ENCODE measurements at places on chromosomes 3 and 15. TPM values are rescaled to one million over a fixed set of nuclear protein-coding genes. Genes with fewer than 3 reads are reported as not detected.

Gene SERPINI2
- total RNA-seq: not detected

DNA sequence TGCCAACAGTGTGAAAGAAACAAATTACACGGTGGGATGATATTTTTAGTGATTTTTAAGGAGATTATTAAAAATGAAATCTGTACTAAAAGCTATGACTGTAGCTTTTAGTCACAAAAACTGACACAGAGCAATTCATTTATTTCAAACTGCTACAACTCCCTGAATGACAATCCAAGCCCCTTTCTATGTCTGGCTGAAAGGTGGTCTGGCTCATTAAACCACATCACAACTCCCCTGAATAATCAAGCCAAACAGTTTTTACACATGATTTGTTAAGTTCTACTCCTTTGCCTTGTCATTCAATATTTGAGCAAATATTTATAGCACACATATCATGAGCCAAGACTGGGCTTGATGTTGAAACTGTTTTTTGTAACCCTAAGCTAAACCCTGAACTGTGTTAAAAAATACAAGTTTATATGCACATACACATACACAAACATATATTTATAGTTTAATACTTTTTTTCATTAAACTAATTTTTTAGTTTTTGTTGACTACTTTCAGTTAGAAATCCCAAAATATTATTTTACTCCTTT lies 125.5 kb downstream of the RBMS3 start:
- H3K27ac ChIP-seq: no peak overlapping the region
- no peak for DNase-seq

- no peaks in the 10 kb centered on the region for H3K27me3 ChIP-seq
- DNase-seq: no peak
- H3K36me3 ChIP-seq: no peaks in the 10 kb centered on the region
- H3K27ac ChIP-seq: no peak overlapping the region
- H3K4me1 ChIP-seq: peaks cover 27% of the 10 kb centered on the region
- no peak overlapping the region for H3K4me3 ChIP-seq
Observed at GRCh38 chr3:108130701-108131474, 40.1 kb upstream of the CD47 start.

- H3K36me3 ChIP-seq: no peaks in the 10 kb centered on the region
- peaks cover 7% of the 10 kb centered on the region for H3K4me1 ChIP-seq
- H3K27me3 ChIP-seq: no peaks in the 10 kb centered on the region
- no peak overlapping the region for H3K27ac ChIP-seq
- no peak overlapping the region for H3K4me3 ChIP-seq
- peak; percentile 54 for DNase-seq
Observed at GRCh38 chr3:195356151-195357086, 85.5 kb upstream of the XXYLT1 start.

Gene CA12
- 21.9 TPM for total RNA-seq

Gene CDC25A
- 0.94 TPM for total RNA-seq

DNA sequence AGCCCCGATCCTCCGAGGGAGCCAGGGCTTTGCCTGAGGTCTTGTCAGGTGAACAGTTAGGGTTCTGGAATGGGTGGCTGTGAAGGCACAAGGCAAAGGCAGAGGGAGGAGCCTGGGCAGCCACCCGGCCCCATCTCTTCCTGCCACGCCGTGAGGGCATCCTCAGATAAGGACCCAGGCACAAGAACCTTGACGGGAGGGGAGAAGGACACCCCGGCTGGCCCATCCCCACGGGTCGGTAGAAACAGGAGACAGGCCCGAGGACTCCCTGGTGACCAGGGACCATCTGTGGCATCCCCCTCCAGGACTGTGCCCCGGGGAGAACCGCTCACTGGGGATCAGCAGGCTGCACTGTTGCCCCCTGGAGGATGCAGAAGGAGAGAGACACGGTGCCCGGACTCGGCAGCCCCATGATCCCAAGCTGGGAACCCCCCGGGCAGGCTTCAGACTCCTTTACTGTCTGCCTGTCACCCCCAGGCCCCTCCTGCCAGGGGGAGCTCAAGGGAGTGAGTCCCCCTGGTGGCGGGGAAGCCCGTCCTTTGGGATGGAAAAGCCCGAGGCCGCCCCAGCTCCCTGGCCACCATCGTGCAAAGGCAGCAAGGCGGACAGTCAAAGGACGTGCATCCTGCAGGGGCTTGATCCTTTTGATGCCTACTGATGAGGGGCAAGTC lies 12.3 kb upstream of the PCSK6 start:
- DNase-seq: no peak
- no peaks in the 10 kb centered on the region for H3K36me3 ChIP-seq
- H3K4me3 ChIP-seq: no peak overlapping the region

GRCh38 chr3:129526121-129526900 lies 2.1 kb upstream of the RHO start:
- no peaks in the 10 kb centered on the region for H3K27me3 ChIP-seq
- no peak overlapping the region for H3K27ac ChIP-seq
- H3K36me3 ChIP-seq: no peaks in the 10 kb centered on the region

Gene HACD3
- total RNA-seq: 172 TPM

Gene NLGN1
- total RNA-seq: 13.9 TPM

Gene PCOLCE2
- 6.6 TPM for total RNA-seq

GRCh38 chr15:73284090-73284716 lies 84.6 kb downstream of the HCN4 start:
- no peaks in the 10 kb centered on the region for H3K4me1 ChIP-seq
- DNase-seq: no peak
- no peak overlapping the region for H3K27ac ChIP-seq

- H3K4me3 ChIP-seq: no peak overlapping the region
- H3K27ac ChIP-seq: no peak overlapping the region
- DNase-seq: no peak
- H3K36me3 ChIP-seq: no peaks in the 10 kb centered on the region
Observed at GRCh38 chr3:45546126-45546620, 48.4 kb upstream of the LIMD1 start.

DNA sequence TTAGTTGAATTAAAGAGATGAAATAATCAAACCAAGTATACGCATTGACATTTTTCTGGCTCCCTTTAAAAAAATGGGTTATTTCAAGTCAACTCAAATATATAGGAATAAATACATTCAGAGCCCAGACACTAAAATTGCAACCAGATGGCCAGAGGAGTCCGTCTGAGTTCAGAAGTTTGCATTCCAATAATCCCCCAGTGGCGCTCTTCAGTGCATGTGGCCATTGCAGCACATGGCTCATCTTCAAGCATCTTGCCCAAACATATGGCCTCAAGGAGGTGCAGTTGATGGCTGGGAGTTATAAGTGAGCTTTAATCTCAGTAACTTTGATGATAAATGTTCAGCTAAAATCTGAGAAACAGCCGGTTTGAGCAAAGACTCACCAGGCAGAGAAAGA lies 295.8 kb upstream of the LRRN1 start:
- H3K27me3 ChIP-seq: no peaks in the 10 kb centered on the region
- H3K27ac ChIP-seq: no peak overlapping the region
- no peak overlapping the region for H3K4me3 ChIP-seq
- H3K4me1 ChIP-seq: no peaks in the 10 kb centered on the region
- no peak for DNase-seq

Gene SPINK8
- total RNA-seq: not detected

DNA sequence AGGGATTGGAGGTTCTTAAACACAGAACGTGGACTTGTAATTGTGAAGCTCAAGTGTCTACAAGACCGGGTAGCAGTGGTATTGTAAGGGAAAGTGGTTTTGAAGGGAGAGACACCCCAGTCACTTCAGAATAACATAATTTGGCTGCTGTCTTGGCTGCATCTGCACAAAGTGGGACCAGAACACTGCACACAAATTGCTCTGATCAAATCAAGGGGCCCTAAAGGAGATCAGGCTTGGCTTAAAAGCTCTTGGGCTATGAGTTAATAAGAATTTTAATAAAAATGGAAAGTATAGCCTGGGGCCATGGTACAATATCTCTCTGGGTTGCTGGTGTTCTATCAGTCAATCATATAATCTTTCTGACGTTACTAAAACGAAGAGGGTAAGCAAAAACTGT lies 356.1 kb upstream of the ICE2 start:
- H3K4me3 ChIP-seq: no peak overlapping the region
- H3K27me3 ChIP-seq: no peaks in the 10 kb centered on the region
- no peaks in the 10 kb centered on the region for H3K4me1 ChIP-seq
- H3K36me3 ChIP-seq: no peaks in the 10 kb centered on the region
- no peak overlapping the region for H3K27ac ChIP-seq

GRCh38 chr3:131914090-131914691 lies 120.6 kb downstream of the CPNE4 start:
- no peak overlapping the region for H3K27ac ChIP-seq
- DNase-seq: no peak
- H3K4me1 ChIP-seq: no peaks in the 10 kb centered on the region
- H3K27me3 ChIP-seq: no peaks in the 10 kb centered on the region
- no peaks in the 10 kb centered on the region for H3K36me3 ChIP-seq

Gene ZPLD1
- 0.78 TPM for total RNA-seq

Gene PGBD4
- 1.0 TPM for total RNA-seq

DNA sequence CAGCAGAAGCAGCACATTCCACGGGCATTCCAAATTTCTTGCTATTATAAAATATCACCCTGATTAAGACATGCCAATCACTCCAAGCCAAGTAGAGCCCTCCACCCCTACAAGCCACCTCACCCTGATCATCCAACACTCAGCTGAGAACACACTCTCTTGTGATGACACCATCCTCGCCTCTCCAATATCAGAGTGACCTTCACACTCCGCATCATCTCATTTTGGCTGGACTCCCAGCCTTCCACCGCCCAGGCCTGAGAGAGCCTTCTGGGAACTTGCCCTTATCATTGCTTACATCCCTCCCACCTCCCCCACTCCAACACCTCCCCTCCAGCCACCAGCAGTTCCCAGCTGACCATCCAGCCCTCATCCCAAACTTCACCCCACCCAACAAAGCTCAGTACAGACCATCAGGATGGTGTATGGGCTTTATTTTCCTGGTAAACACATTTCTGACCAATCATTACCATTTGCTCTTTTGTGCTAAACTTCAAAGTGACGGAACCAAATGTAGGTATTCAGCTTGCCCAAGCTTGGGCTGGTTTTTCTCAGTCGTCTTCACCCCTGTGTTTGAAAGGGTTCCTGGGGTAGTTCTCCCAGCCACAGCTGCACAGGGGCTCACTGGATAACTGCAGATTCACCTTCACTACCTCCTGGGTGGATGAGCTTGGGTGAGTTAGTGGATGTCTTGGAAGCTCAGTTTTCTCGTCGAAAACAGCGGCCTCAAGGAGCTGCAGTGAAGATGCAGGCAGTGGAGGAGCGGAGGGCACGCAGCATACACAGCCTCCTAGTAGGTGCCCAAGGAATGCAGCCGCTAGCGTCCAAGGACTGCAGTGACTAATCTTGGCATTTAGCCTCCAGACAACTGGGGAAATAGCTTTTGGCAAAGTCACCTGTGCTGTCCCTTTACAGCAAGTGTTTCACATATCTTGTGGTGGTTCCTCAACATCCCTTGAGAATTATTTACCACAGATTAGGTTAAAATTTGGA lies 115.1 kb downstream of the LIPC start:
- no peaks in the 10 kb centered on the region for H3K4me1 ChIP-seq
- DNase-seq: peak; percentile 72
- no peaks in the 10 kb centered on the region for H3K27me3 ChIP-seq

DNA sequence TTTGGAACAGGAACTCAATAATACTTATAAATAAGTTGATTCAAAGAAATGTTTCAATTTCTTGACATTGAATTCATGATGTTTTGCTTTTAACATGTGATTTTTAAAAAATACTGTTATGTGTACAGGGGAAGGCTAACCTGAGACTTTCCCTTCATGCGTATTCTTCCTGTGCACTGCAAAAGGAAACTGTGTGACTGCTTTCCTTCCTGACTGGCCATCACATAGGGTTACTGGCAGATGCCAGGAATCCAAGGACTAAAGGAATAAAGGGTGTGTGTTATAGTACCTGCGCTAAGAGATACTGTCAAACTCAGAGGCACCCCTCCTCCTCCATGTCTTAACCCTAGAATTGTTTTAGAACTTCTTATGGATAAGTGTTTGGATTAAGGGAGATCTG lies 236.0 kb downstream of the UBE2E2 start:
- H3K27me3 ChIP-seq: no peaks in the 10 kb centered on the region
- no peaks in the 10 kb centered on the region for H3K36me3 ChIP-seq
- H3K4me1 ChIP-seq: no peaks in the 10 kb centered on the region
- no peak for DNase-seq
- H3K4me3 ChIP-seq: no peak overlapping the region

- H3K27me3 ChIP-seq: no peaks in the 10 kb centered on the region
- peak overlapping the region; percentile 67 for H3K4me3 ChIP-seq
- peaks cover 17% of the 10 kb centered on the region for H3K4me1 ChIP-seq
Observed at GRCh38 chr3:23810343-23811184, 4.8 kb downstream of the UBE2E1 start.

Gene SPINT1
- total RNA-seq: 84.3 TPM

Gene C3orf80
- total RNA-seq: 0.29 TPM

DNA sequence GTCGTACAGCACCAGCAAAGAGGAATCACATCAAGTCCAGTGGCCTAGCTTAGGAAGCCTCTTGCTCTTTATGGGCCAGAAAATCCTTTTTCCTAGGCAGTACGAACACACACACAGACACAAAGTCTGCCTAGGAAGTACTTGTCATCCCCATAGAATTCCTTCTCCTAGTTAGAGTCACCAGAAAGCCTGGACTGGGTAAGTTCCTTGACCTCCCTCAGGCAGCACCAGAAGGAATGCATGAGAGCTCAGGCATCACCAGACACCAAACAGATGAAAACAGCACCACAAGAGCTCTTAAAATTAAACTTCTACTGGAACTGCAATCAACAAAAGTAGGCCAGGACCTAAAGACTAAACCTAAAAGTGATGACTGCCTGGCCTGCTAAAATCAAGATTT lies 192.9 kb upstream of the CCDC54 start:
- no peak overlapping the region for H3K27ac ChIP-seq
- H3K4me1 ChIP-seq: no peaks in the 10 kb centered on the region
- no peaks in the 10 kb centered on the region for H3K36me3 ChIP-seq
- DNase-seq: no peak

GRCh38 chr3:190105876-190106275 lies 14.8 kb downstream of the P3H2 start:
- H3K36me3 ChIP-seq: no peaks in the 10 kb centered on the region
- no peak overlapping the region for H3K4me3 ChIP-seq
- no peaks in the 10 kb centered on the region for H3K27me3 ChIP-seq
- peaks cover 3% of the 10 kb centered on the region for H3K4me1 ChIP-seq

Gene ACKR2
- total RNA-seq: 7.2 TPM

Gene KIF23
- total RNA-seq: 3.3 TPM
